ENCODE measurements at places on chromosomes 7 and 10.

DNA sequence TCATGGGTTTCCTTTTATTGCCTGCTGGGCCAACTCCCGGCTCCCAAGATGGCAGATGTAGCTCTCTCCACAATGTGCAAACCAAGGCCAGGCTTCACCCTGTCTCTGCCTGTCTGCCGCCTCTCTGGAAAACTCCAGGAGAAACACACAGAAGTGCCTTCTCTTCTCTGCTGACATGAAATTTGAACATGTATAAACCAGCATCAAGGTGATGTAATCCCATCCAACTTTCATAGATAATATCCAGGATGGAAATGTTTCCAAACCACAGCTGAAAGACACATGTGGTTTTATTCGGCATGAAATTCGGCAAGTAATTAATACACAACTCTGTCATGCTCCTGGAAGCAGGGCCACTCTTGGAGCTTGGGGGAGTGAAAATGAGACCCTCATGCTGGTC lies 297.2 kb downstream of the C7orf25 start:
- DNase-seq = no peak

DNA sequence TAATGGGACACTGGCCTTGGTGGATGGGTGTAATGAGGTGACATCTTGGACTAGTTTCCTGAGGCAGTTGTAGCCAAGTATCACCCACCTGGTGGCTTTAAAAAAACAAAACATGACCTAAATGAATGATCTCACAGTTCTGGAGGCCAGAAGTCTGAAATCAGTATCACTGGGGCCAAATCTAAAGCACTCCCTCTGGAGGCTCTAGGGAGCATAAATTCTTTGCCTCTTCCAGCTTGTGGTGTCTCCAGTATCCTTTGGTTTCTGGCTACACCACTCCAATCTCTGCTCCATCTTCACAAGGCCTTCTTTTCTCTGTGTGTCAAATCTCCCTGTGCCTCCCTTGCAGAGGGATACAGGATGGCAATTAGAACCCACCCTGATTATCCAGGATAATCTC lies 342.9 kb downstream of the CALN1 start:
- no peak for DNase-seq

DNA sequence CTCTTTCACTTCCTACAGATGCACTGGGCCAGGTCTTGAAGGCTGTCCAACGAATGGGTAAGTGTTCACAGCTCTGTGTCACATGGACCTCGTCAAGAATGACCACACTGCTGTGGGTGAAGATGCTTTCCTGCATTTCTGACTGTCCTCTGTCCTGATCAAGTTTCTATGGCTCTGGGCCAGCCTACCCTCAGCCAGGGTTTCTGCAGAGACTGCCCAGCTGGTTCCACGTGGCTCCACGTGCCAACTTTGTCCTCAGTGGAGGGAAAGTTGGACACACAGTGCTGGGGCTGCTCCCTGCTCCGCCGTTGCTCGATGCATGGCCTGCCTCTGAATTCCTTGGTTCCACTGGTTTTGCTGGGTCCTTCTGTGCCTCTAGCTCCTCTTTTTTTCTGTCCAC lies 152.3 kb downstream of the EGFR start:
- DNase-seq = no peak

DNA sequence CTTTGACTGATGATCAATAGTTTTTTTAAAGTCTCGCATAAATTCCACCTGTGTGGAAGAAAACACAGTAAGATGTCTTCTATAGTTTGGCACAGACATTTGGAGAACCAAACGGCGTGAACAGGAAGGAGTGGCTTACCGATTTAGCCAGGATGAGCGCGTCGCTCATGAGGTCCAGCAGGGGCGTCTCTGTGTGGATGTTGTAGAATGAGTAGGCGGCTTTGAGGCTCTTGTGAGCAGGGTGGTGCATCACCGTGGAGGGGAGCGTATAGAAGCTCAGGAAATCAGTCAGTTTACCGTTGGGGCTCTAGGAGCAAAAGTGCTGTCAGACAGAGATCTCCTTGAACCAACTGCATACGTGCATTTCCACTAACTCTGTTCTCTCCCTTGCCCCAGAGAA lies 15.5 kb downstream of the RPP38 start:
- DNase-seq = no peak

- peak; percentile 71 for DNase-seq
Measured at GRCh38 chr10:50579491-50580261, 44.1 kb downstream of the SGMS1 start.

DNA sequence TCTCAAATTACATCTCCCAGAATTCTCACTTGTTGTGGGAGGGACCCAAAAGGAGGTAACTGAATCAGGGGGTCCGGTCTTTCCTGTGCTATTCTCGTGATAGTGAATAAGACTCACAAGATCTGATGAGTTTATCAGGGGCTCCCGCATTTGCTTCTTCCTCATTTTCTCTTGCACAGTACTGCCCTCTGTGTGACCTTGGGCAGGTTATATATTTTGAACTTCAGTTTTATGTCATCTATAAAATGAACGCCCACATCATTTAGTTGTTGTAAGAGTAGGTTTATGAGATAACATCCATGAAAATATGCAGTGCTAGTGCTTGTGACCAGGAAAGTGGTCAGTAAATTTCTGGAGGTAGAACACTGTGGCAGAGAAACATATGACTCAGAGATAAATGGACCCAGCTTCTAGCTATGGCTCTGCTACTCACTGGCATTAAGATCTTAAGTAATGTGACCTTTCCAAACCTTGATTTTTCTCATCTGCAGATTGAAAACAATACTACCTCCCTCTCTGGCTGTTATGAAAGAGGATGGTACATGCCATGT lies 44.3 kb downstream of the SCRN1 start:
- DNase-seq = no peak

GRCh38 chr7:94177441-94177840 lies 173.3 kb upstream of the BET1 start:
- no peak for DNase-seq

DNA sequence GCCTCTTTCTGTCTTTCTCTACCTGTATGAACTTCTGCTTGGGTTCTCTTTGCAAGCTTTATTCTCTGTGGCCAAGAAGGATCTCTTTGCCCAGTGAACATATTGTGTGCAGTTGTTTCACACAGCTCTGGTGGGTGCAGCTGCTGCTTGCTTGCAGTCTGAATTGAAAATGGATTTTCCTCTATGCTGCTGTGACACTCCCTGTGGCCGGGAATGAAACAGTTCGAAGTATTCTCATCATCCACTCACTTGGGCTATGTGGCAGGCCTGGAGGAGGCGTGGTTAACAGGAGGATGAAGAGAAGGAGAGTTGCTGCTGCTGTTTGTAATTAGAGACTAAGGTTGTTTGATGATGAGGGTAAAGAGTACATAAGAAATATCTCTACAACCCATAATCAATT lies 28.4 kb upstream of the ITGA8 start:
- peak; percentile 69 for DNase-seq

- DNase-seq = no peak
Measured at GRCh38 chr7:102024005-102024768, 206.8 kb downstream of the CUX1 start.

- DNase-seq = no peak
Measured at GRCh38 chr7:144649120-144649519, 186.7 kb downstream of the TPK1 start.

DNA sequence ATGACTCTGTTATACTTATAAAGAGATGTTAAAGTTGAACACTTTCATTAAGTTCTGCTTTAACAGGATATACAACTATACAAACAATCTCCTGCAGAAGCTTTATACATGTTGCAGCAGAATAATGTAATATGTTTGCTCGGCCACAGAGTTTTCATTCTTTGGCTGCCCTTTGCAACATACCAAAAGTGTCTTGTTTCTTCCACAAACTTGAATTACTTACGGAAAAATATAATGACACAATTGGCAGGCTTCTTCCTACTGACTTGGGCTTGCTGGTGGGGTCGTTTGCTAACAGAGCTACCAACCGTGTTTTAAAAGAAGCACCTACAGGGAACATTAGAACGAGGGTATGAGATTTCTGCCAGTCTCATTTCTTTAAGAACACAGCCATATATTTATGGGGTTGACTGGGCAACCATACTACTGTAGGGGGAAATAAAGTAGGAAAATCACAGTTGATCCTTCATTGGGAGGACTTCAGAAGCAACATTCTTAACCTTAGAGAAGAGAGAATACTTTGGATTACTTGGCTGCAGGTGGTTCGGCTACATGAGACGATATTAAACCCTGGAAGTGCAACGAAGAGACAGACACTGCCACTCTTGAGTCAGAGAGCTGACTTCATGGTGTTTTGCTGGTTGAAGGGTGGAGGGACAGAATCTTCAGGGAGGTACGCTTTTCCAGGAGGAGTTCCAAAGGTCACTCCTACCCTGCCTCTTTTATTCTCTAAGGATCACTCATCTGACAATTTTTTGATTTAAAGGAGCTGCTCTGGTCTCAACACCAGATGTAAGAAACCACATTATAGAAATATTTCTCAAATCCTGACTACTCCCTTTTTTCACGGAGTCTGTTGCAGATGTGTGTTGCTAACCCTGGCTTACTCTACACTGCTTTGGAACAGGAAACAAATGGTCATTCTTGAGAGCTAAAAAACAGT lies 123.9 kb downstream of the SEMA3C start:
- peak; percentile 72 for DNase-seq

- no peak for DNase-seq
Measured at GRCh38 chr7:158133515-158134271, 453.9 kb downstream of the PTPRN2 start.

DNA sequence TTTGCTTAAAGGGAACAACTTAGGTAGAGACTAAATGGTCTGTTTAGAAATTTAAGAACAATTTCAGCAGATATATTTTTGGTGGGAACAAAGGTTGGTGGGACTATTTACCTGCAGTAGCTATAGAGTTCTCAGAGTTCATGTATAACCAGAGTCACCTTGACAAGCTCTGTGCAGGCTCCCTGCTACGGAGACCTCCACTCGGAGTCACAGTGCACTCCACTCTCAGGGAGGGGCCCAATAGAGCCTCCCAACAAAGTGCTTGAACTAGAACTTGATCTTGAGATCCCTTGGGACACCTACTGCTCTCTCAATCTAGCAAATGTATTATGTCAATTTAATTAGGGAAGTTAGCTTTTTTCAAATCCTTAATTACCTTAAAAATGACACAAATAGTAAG lies 2.3 kb downstream of the MYPN start:
- no peak for DNase-seq

DNA sequence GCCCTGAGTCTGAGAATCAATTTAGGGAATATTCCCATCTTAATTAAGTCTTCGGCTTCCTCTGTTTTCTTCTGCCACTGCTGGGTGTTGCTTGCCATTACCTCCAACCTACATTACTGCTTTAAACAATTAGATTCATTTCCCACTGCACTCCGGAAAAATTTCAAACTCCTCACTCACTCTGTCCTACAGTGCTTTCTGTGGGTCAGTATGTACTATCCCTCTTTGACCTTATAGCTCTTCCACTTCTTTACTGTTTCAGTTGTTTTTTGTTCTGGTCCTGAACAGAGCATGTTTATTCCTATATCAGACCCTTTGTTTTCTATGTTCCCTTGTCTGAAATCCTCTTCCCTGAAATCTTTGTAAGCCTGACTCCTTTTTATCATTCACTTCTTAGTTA lies 160.6 kb downstream of the MAGI2 start:
- no peak for DNase-seq

- DNase-seq = no peak
Measured at GRCh38 chr10:21961847-21962246, 41.7 kb downstream of the DNAJC1 start.

- no peak for DNase-seq
Measured at GRCh38 chr10:124271676-124272075, 147.0 kb downstream of the OAT start.

GRCh38 chr10:34884272-34884952 lies 69.3 kb upstream of the PARD3 start:
- DNase-seq = peak; percentile 21

GRCh38 chr7:130293521-130293920 lies 560 bp downstream of the CPA4 start:
- no peak for DNase-seq

DNA sequence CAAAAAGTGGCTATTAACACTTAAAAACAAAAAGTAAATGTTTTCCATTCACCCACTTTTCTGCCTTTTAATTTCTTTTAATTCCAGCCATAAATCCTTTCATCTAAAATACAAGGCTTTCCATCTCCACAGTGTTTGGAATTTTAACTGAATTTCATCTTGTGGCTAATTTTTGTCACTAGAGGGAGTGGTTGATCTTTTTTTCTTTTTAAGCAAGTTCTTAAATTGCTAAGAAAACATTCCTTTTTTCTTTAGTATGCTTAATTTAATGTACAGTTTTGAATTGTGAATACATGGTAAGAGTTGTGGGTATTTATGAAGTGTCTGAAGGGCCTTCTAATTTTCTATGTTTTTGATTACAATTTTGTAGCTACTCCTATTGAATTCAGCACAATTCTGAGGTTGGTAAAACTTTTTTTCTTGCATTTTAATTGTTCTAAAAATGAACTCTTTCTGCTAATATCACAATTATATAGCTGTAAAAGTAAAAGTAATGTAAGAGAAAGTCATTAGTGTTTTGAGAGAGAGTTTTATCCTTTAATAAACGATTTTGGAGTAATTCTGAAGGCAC lies 54.9 kb upstream of the ANK3 start:
- DNase-seq = no peak

GRCh38 chr7:114048386-114049235 lies 129.8 kb upstream of the PPP1R3A start:
- peak; percentile 13 for DNase-seq

DNA sequence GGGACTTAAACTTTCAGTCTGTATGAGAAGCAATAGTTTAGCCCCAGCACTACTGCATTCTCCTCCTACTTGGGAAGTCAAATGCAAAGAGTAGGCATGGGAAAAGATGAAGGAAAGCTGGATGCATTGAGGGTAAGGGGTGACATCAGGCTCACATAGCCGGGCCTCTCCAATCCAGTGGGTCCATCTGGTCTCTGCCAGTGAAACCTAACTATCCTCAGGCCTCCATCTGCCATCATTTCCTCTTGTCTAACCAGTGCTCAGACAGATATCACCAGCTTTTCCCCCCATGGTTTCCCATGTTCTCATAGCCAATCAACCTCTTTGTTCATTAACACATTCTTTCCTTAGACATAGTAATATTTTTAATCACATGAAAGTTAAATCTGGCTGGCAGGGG lies 118.3 kb downstream of the DGKI start:
- no peak for DNase-seq

- no peak for DNase-seq
Measured at GRCh38 chr10:48336978-48337599, 30.6 kb downstream of the MAPK8 start.

DNA sequence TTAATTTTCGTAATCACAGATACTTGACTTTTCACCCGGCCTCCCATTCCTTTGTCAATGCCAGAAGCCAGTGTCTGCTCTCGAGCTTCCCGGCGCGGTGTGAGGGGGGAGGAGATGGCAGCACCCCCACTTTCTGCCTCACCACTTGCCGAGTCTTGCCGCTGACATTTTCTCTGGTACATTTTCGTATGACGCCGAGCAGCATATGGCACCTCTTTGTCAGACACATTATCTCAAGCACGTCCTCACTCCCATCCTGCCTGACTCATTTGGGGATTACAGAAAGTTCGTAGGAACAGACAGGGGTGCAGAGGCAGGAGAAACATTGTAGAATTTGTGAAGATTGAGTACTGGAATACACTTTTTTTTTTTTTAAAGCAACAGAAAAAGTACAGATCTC lies 60.8 kb upstream of the SORCS3 start:
- DNase-seq = peak; percentile 19
